ENCODE measurements at places on chromosomes 2 and 18.

- DNase-seq: no peak
Observed at GRCh38 chr2:52391621-52392020, 1359.7 kb upstream of the NRXN1 start.

DNA sequence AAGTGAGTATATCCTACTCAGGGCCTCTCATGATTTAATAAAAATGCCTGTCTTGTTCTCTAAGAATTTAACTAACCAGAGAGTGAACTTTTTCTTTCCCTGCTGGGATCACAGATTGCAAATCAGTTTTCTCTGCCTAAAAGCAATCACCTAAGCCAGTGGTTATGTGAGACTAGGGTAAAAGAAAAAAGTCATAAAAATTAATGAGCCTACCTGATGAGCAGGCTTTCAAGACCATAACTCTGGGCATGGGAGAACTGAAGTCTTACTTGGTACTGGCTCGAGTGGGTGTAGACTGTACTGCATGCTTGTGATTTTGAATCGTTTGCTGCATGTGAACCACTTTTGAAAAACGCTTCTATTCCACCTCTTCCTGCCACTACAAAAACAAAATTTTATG lies 1677.0 kb upstream of the LRRTM1 start:
- no peak for DNase-seq

- no peak for DNase-seq
Observed at GRCh38 chr2:135386993-135387392, 144.0 kb downstream of the ZRANB3 start.

GRCh38 chr2:205659922-205660321 lies 22.4 kb upstream of the NRP2 start:
- DNase-seq: no peak

DNA sequence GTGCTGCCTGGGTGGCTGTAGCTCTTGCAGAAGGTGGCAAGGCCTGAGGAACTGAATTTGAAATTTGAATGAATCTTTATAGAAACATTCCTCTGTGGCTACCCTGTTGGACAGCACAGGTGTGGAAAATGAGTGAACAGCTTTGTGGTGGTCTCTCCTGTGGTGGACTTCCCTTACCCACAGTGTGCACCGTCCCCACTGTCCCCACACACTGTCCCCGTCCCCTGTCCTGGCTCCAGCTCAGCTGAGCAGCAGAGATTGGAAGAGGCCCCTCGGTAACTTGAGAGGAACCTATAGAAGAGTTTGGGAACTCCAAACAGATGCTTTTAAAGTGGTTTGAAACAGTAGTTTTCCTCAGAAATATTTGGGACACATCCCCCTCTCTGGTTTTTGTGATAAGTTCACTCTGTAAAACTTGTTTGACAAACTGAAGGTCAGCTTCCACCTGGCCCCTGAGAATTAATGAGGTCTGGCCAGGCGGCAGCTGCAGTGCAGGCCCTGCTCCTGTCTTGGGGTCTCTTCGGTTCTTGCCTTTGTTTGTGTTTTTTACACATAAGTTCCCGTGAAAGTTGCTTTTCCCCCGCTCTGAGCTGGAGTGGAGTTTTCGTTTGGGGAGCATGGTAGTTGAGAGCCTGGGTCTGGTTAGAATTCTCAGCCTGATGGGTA lies 63.2 kb downstream of the ASAP2 start:
- no peak for DNase-seq

DNA sequence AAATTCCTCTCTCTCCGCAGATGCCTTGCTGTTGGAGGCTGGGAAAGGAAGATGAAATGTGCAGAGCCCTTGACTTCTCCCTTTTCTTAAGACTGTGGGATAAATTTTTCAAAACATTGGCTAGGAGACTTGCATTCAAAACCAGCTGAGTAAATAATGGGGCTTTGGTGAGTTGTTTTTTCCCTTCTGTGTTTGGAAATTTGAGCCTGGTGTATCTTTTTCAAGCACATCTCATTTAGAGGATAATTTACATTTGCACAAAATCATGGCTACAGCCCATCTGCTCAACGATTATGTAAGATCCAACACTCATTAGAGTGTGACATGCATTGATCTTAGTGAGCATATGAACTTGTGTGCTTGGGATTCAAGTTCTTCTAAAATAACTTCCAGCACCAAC lies 112.1 kb upstream of the ATP8B1 start:
- DNase-seq: no peak

GRCh38 chr2:42771546-42772153 lies 7.7 kb upstream of the OXER1 start:
- DNase-seq: no peak

- no peak for DNase-seq
Observed at GRCh38 chr2:187409682-187410081, 38.4 kb downstream of the CALCRL start.

GRCh38 chr2:166230724-166231070 lies 102.9 kb upstream of the SCN1A start:
- DNase-seq: no peak

DNA sequence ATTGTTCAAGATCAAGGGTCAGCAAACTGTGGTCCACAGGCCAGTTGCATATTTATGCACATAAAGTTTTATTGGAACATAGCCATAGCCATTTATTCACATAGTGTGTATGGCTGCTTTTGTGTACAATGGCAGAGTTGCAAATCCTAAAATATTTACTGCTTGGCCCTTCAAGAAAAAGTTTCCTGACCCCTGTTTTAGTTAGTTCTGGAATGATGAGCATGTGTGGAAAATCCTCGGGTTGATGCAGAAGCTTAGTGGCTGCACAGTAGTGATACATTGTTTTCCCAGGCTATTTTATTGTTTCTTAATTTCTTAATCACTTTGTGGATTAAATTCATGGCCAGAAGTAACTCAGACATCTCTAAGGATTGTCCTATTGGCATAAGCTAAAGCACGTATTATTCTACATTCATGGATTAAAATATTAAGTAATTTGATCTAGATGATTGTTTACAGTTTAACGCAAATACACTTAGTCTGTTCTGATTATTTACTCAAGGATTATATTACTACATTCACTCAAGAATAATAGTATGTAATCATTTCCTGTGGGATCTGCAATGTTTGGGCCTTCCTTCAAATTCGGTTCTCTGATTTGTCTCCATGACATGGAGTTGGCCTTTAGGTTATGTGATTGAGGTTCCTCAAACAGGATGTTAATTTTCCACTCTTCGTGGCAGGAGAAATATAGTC lies 165.5 kb downstream of the TMEM247 start:
- DNase-seq: no peak

DNA sequence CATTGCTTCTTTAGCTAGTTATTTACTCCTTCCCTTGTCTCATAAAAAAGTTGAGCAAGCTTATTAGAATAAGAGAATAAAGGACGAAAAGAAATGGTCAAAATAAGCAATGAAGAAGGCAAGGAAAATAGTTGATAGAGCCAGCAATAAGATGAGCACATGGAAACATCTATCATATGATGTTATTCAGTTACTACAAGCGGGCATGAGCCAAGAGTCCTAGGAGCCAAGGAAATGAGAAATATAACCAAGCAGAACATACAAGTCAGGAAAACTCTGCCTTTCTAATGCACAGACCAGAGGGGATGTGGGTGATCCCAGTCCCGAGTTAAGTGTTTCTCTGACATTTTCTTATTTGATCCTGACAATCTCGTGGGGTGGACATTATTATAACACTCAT lies 33.9 kb downstream of the INO80C start:
- no peak for DNase-seq

GRCh38 chr2:241775223-241776177 lies 1.1 kb upstream of the GAL3ST2 start:
- DNase-seq: no peak

DNA sequence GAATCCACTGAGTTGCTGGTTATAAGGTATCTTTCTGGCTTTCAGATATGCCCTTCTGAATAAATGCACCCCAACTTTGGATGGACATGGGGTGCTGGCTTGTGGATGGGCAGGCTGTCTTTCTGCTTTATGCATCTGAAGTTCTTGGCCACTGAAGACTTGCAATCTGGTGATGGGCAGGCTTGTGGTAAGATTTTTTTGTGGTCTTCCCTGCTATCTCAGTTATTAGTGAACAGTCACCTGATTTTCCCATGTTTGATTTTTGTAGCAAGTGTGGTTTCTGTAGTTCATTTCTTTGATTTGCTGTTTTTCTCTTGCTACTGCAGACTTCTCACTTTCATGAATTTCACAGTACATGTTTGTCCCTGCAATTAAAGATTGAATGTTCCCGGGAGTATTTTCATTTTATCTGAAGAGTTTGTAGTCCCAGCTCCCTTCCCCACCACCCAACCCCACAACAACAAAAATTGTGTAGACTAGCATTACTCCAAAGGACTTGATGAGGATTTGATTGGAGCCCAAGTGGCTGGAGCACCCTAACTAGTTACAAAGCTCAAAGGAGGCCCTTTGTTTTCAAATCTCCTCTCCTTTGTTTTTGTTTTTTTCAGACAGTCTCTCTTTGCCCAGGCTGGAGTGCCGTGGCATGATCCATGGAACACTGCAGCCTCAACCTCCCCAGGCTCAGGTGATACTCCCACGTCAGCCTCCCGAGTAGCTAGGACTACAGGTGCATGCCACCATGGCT lies 63.6 kb upstream of the MGAT5 start:
- no peak for DNase-seq

GRCh38 chr2:12109363-12110017 lies 363.1 kb downstream of the LPIN1 start:
- no peak for DNase-seq

DNA sequence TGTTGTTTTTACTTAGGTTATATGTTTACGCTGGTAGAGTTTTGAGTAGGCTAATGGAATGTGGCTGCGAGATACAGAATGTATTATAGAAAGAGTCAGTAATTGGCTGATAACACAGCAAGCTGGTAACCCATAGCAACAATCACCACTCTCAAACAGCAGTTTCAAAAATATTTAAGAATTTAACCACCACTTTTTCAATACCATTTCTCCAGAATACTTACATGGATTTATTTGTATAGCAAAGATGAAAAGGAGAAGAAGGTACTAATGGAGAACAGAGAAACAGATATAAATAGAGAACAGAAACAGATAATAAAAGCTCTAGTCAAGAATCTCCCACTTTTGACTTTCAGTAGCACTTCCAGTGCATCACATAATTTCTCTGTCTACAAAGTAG lies 188.3 kb upstream of the SLC39A10 start:
- no peak for DNase-seq

DNA sequence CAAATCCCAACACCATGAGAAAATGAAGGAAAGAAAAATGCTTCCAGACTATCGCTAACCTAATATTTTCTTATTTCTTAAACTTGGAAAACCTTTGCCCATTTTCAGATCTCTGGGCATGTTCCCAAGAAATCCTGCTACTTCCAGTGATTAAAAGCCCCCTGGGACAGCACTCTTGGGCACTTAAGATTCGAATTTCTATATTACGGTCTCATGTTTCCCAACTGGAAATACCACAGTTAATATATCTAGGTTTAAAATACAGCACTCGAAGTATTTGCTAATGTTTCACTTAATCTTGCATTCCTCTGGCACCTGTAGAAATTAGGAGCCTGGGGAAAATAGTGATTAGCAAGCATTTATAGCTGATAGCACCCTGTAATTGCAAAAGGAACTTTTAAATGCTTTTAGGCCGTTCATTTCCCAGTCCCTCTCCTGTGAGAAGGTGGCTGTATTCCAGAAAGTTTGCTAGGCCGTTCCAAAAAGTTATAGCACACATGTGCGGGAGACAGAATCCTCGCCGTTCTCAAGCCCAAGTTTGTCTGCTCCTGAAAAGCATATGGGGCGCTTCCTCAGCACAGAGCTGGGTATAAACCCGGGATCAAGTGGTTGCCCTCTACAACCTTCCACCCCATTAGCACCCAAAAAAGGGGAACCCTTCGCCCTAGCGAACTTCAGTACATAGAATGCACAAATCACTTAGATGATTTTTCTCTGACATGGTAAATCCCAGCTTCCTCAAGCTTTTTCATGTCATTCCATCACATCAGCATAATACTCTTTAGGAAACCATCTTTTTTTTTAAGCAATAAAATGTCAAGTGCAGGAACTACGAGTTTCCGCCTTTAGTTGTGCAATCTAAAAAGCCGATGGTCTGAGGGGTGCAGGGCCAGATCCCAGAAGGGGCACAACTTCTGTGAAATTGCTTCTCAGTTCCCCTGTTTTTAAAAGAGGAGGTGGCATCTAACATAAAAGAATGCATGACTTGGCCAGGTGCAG lies 60.6 kb downstream of the DIPK1C start:
- no peak for DNase-seq

GRCh38 chr18:12011957-12012549 lies 30.7 kb downstream of the IMPA2 start:
- DNase-seq: no peak

- DNase-seq: no peak
Observed at GRCh38 chr2:193679847-193680246, 1485.1 kb upstream of the TMEFF2 start.

- DNase-seq: no peak
Observed at GRCh38 chr2:18063826-18064470, 185.5 kb downstream of the KCNS3 start.

GRCh38 chr2:215548714-215549113 lies 112.8 kb upstream of the FN1 start:
- DNase-seq: no peak

DNA sequence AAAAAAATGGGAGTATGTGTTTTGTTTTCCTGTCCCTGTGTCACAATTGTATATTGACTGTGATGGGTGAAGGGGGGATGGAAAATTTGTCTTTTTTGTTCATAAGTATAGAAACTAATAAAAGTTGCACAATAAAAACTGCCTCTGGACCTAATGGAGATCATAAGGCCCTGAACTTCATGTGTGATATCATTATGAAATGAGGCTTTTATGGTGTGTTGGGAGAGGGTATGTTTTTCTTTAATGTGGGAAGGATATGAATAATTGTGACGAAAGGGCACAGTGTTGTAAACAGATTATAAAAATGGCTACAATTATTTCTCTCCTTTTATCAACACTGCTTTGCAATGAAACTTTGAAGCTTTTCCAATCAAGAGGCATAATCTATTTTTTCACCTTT lies 1889.3 kb upstream of the CELF4 start:
- no peak for DNase-seq

DNA sequence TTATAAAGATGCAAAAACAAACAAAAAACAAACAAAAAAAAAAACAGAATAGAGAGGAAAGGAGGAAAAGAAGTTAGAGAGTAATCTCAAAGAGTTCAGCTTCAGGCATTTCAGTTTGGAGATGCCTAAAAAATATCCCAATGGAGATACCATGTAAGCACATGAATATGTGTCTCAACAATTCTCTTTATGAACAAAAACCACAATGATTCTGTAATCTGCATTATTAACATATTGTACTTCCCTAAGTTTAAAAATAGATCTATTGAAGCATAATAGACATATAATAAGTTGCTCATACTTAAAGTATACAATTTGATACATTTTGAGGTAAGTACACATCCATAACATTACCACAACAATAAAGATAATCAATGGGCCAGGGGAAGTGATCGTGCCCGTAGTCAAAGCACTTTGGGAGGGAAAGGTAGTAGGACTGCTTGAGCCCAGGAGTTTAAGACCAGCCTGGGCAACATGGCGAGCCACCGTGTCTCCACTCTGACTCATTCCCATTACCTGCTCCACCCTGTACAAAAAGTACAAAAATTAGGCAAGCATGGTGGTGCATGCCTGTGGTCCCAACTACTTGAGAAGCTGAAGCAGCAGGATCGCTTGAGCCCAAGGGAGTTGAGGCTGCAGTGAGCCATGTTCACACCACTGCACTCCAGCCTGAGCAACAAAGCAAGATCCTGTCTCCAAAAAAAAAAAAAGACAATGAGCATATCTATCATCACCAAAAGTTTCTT lies 158.9 kb downstream of the ATAD2B start:
- DNase-seq: no peak

- DNase-seq: no peak
Observed at GRCh38 chr2:156182132-156182531, 150.4 kb downstream of the NR4A2 start.

- no peak for DNase-seq
Observed at GRCh38 chr2:113818382-113818951, 62.0 kb upstream of the SLC35F5 start.
